Kidney (tissue), 22 donors: ENCODE measurements at places on chromosomes 11 and 22. TPM values are rescaled to one million over a fixed set of nuclear protein-coding genes. Genes with fewer than 3 reads are reported as not detected.

DNA sequence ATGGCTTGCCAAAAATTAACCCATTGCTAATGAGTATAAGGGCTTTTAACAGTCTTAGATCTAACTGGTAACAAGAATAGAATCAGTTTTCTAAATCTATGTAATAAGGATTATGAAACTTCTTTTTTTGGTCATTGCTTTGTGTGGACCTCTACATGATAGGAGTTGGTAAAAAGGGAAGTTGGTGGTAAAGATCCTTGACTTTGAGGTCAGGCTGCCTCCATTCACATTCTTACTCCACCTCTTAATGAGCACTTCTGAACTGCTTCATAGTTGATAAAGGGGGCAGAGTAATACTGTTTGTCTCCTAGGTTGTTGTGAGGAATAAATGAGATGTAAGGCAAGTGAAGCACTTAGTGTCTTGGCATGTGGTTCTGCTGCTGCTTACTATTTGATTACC is 10.6 kb downstream of the EIF3M start:
- H3K27me3 ChIP-seq, result no peaks in the 10 kb centered on the region
- no peak overlapping the region for H3K4me3 ChIP-seq
- H3K36me3 ChIP-seq, result peaks cover 27% of the 10 kb centered on the region
- peaks cover 3% of the 10 kb centered on the region for H3K4me1 ChIP-seq
- no peak for DNase-seq
- H3K27ac ChIP-seq, result no peak overlapping the region

CRY2 gene
- total RNA-seq, result 44.5 TPM

DNA sequence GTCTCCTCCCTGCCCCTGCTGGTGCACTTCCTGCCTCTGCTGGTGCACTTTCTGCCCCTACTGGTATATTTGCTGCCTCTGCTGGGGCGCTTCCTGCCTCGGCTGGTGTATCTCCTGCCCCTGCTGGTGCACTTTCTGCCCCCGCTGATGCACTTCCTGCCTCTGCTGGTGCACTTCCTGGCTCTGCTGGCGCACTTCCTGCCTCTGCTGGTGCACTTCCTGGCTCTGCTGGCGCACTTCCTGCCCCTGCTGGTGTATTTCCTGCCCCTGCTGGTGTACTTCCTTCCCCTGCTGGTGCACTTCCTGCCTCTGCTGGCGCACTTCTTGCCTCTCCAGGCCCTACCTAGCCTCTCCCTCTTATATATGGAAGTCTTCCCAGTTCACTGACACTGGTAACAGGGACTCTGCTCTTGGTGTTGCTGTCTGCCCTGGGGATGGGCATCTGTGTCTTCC is 10.1 kb downstream of the MTFP1 start:
- no peaks in the 10 kb centered on the region for H3K4me1 ChIP-seq
- DNase-seq, result no peak
- H3K27me3 ChIP-seq, result no peaks in the 10 kb centered on the region
- H3K27ac ChIP-seq, result peak overlapping the region; percentile 43

GRCh38 chr22:41600976-41601375 is 11.3 kb upstream of the PMM1 start:
- no peak overlapping the region for H3K27ac ChIP-seq
- H3K27me3 ChIP-seq, result no peaks in the 10 kb centered on the region
- DNase-seq, result no peak

DNA sequence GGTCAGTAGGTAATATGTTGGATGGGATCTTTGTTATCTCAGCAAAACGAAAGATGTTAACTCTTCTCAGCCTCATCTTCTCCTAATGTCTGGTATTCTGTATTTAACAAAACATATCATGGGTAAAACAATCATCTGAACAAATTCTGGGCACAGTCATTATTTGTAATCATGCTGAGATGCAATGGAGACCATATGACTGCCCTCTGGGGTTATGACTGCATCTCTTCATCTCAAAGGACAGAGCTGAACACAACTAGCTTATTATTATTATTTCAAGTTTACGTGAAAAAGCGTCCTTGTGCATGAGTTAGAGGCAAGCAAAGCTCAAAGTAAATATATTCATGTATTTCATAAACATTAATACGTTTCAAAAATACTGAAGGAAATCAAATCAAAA is 29.7 kb upstream of the PSMA1 start:
- no peaks in the 10 kb centered on the region for H3K36me3 ChIP-seq
- DNase-seq, result no peak
- no peak overlapping the region for H3K27ac ChIP-seq
- H3K4me3 ChIP-seq, result no peak overlapping the region
- no peaks in the 10 kb centered on the region for H3K27me3 ChIP-seq

GRCh38 chr11:29027436-29027835 is 919.2 kb downstream of the METTL15 start:
- H3K36me3 ChIP-seq, result no peaks in the 10 kb centered on the region
- no peaks in the 10 kb centered on the region for H3K4me1 ChIP-seq
- no peak overlapping the region for H3K4me3 ChIP-seq
- no peaks in the 10 kb centered on the region for H3K27me3 ChIP-seq
- H3K27ac ChIP-seq, result no peak overlapping the region
- no peak for DNase-seq

GRCh38 chr11:126129727-126130671 is 67.3 kb upstream of the CDON start:
- no peak for DNase-seq
- H3K4me3 ChIP-seq, result no peak overlapping the region
- no peak overlapping the region for H3K27ac ChIP-seq

FAM111B gene
- total RNA-seq, result 2.2 TPM

DNA sequence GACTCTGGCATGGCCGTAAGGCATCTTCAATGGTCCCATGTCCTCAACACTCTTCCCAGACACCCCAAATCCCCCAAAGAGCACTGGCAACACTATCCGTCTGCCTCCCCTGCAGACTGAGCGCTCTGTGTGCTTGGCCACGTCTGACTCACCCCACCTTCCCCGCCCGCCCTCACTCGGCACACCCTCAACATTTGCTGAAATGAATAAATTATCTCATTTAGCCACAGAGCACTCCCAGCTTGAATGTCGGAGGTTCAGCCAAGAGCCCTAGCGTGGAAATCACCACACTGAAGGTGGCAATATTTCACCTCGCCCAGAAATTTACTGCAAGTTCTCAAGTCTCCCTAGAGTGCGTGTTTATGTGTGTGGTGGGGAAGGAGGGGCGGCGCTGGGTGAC is 46.6 kb upstream of the TCF20 start:
- no peaks in the 10 kb centered on the region for H3K36me3 ChIP-seq
- H3K27ac ChIP-seq, result peak overlapping the region; percentile 7
- DNase-seq, result no peak
- H3K27me3 ChIP-seq, result no peaks in the 10 kb centered on the region
- H3K4me3 ChIP-seq, result no peak overlapping the region
- H3K4me1 ChIP-seq, result no peaks in the 10 kb centered on the region

MPPED2 gene
- total RNA-seq, result 12.9 TPM

GRCh38 chr11:124900464-124900863 is 2.8 kb upstream of the ROBO4 start:
- H3K4me1 ChIP-seq, result peaks cover 8% of the 10 kb centered on the region
- H3K27me3 ChIP-seq, result no peaks in the 10 kb centered on the region
- no peak for DNase-seq
- H3K4me3 ChIP-seq, result no peak overlapping the region
- peak overlapping the region; percentile 67 for H3K27ac ChIP-seq

DNA sequence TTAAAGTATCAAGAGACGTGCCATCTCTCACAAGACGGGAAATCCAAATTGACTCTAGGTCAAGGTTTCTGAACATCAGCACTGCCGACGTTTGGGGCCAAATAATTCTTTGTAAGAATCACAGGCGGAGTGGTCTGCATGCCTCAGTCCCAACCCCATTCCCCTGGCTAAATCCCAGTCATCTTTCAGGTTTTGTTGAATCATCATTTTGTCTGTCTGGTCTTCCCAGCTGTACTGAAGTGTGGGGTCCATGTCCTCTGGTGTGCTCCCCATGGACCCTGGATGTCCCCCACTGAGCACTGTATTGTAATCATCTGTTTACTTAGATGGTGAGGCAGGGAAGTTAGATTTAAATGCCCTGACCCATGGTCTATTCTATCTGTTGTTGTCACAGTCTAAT is 103.6 kb upstream of the GALNT18 start:
- H3K36me3 ChIP-seq, result no peaks in the 10 kb centered on the region
- DNase-seq, result no peak
- no peaks in the 10 kb centered on the region for H3K27me3 ChIP-seq

GRCh38 chr22:18985780-18986179 is 49.7 kb upstream of the PRODH start:
- DNase-seq, result no peak
- no peaks in the 10 kb centered on the region for H3K4me1 ChIP-seq
- H3K36me3 ChIP-seq, result no peaks in the 10 kb centered on the region
- H3K4me3 ChIP-seq, result no peak overlapping the region
- no peak overlapping the region for H3K27ac ChIP-seq

DNA sequence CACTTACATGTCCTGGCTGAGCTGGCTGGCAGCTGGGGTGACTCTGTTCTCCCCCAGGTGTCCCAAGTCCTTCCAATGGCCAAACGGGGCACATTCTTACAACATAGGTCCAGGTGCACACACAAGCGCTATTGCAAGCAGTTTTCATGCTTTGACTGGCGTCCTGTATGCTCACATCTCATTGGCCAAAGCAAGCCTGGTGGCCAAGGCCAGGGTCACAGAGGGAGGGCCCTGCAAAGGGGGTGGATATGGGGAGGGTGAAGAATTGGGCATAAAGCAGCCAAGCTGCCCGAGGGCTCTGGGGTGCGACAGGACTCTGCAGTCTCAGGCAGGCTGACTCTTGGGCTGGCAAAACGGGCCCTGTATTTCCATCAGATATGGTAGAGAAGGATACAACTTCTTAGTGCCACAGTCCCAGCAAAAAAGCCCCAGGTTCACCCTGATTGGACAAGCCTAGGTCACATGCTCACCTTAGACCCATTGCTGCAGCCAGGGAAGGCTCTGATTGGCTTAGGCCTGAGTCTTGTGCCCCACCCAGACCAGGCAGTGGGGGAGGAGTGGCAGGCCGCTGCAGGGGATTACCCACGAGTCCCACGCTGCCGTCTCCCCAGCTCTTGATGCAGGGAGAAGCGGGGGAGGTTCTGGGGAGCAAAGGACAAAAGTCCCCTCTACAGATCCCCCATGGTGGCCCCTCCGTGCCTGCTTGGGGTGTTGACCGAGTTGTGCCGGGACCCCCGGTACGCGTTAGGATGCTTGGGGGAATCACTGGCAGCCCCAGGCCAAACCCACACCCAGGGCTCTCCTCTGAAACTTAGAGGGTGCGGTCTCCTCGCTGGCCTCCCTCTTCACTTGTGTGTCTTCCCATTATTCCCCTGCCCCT is 110.8 kb downstream of the ARHGAP8 start:
- no peak overlapping the region for H3K4me3 ChIP-seq
- no peak overlapping the region for H3K27ac ChIP-seq
- H3K27me3 ChIP-seq, result no peaks in the 10 kb centered on the region

- no peaks in the 10 kb centered on the region for H3K27me3 ChIP-seq
- no peak for DNase-seq
- no peaks in the 10 kb centered on the region for H3K4me1 ChIP-seq
Observed at GRCh38 chr11:129148487-129148886, 43.6 kb downstream of the ARHGAP32 start.

- H3K27me3 ChIP-seq, result no peaks in the 10 kb centered on the region
- peak overlapping the region; percentile 38 for H3K27ac ChIP-seq
- peaks cover 18% of the 10 kb centered on the region for H3K4me1 ChIP-seq
- H3K4me3 ChIP-seq, result no peak overlapping the region
- DNase-seq, result no peak
Observed at GRCh38 chr22:36463783-36464184, 17.7 kb downstream of the TXN2 start.

DNA sequence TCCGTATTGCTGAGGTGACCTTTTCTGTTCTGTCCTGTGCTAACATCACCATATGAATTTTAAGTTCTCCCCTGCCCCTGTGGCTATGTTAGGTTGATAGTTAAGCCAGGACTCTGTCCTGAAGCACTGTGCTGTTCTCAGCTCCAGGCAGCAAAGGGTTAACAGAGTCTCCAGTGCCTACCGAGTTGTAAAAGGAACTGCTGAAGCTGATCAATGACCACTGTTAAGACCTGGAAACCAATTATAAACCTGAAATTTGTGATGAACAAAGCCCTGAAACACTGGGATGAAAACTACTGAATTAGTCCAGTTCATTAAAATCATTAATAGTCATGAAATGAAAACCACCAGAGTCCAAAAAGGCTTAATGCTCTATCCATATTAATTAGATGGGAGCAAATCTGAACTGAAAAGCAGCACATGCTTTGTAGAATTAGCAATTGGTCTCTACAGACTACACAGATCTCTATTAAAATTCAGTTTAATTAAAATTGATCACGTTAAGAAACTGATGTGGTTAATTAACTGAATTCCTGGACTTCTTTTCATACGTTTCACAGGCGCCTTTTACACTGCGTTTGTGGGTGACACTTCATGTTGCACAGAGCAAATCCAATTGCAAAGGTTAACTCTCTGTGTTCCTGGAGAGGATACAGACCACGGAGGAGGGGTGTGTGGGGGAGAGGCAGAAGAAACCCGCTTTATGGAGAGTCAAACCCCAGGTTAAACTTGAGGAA is 188.5 kb upstream of the MPPED2 start:
- H3K36me3 ChIP-seq, result no peaks in the 10 kb centered on the region
- no peak for DNase-seq
- no peaks in the 10 kb centered on the region for H3K27me3 ChIP-seq
- H3K27ac ChIP-seq, result no peak overlapping the region

OR4D5 gene
- not detected for total RNA-seq

GRCh38 chr11:92632495-92632894 is 337.0 kb upstream of the MTNR1B start:
- DNase-seq, result no peak
- H3K4me1 ChIP-seq, result no peaks in the 10 kb centered on the region
- H3K27me3 ChIP-seq, result no peaks in the 10 kb centered on the region
- no peaks in the 10 kb centered on the region for H3K36me3 ChIP-seq
- no peak overlapping the region for H3K4me3 ChIP-seq

DNA sequence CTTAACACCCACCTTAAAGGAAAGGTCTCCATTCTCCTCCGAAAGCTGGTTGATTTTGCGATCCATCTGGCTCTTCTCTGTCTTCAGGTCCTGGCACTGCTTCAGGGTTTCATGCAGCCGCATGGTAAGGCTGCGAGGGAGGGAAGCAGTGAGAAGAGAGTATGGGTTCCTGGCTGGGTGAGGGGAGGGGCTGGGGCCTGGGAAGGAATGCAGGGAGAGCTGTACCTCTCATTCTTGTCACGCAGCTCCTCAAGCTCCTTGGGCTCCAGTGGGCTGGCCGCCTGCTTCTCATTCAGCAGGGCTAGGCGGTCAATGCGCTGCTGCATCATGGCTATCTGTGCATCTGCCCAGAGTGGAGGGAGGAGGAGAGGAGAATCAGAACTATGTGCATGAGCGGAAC is 19.5 kb downstream of the IL18BP start:
- H3K4me1 ChIP-seq, result peaks cover 21% of the 10 kb centered on the region
- H3K27ac ChIP-seq, result no peak overlapping the region
- H3K27me3 ChIP-seq, result no peaks in the 10 kb centered on the region
- DNase-seq, result no peak
- no peak overlapping the region for H3K4me3 ChIP-seq

MS4A7 gene
- 47.6 TPM for total RNA-seq
